ENCODE measurements at places on chromosomes 16 and 17.

GRCh38 chr17:29572691-29573557 lies 4.4 kb downstream of the TP53I13 start:
- no peak for DNase-seq

GRCh38 chr16:85844786-85845185 lies 45.3 kb downstream of the COX4I1 start:
- DNase-seq, result no peak

DNA sequence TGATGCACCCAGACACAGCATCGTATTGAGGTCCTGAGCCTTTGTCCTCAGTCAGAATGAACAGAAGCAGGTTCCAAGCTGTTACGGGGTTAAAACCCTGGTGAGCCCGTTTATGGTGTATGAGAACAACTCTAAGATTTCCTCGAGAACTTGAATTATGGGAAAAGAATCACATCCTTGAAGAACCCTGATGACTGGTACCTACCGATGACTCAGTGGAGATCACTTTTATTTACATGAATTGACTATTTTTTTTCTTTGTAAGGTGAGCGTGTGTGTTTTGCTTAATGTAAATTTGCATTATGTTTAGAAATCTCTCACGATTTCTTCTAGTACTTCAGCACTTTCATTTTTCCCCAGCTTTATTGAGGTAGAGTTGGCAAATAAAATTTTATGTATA lies 3.3 kb upstream of the KRTAP4-4 start:
- DNase-seq, result no peak

GRCh38 chr16:379183-379960 lies 2.4 kb downstream of the PGAP6 start:
- DNase-seq, result peak; percentile 42
